Breast epithelium (tissue), 4 donors: ENCODE measurements at places on chromosomes 13 and 19.

GRCh38 chr13:37149380-37149779 lies 43.9 kb upstream of the CSNK1A1L start:
- no peak for DNase-seq

DNA sequence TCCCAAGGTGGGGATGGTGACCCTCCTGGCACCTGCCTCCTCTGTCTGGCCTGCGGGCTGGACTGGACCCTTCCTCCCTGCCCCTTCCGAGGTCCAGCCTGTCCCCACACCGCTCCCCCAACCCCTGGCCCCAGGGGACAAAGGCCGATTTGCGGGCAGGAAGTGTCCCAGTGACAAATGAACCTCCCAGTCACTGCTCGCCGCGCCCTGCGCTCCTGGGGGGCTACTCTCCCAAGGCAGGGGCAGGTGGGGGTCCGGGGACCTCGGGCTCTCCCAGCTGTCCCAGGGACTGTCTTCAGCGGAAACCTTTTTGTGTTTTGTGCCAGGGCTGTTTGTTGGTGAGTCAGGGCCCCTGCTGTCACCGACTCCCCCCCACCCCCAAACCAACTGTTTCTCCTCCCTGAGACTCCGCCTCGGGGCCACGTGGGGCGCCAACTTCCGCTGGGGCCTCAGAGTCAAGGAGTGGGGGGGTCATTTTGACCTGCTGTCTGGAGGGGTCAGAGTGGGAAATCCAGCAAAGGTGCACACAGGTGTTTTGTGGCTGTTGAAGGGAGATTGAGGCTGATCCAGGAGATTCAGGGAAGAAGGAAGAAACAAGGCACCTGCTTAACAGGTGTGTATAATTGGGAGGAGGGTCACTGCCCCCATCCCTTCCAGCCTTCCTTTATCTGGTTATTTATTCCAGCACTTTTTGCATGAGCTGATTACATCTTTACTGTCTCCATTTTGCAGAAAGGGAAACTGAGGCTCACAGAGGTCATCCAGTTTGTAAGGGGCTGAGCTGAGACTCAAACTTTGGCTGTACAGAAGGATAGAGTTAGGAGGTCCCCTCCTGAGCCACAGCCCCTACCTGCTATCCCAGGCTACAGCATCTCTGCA lies 831 bp downstream of the PGPEP1 start:
- DNase-seq = peak; percentile 41

GRCh38 chr13:71712988-71713653 lies 153.9 kb downstream of the DACH1 start:
- no peak for DNase-seq

DNA sequence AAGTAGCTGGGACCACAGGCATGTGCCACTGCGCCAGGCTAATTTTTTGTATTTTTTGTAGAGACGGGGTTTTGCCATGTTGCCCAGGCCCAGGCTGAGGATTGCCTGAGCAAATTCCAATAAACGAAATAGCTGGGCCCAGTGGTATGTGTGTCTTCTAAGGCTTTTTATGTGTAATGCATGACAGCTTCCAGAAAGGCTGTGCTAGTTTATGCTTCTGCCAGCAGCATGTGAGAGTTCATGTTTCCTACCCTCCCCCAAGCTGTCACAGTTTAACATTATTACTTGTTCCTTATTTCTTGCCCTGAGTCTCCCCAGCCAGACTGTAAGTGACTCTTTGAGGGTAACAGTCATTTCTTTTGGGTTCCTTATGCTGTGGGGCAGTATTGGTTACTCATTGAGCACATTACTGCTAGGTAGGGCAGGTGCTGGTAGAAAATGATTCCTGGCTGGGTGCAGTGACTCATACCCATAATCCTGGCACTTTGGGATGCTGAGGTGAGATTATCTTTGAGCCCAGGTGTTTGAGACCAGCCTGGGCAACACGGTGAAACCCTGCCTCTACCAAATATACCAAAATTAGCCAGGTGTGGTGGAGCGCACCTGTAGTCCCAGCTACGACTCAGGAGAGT lies 13.6 kb downstream of the GPATCH1 start:
- DNase-seq = no peak

DNA sequence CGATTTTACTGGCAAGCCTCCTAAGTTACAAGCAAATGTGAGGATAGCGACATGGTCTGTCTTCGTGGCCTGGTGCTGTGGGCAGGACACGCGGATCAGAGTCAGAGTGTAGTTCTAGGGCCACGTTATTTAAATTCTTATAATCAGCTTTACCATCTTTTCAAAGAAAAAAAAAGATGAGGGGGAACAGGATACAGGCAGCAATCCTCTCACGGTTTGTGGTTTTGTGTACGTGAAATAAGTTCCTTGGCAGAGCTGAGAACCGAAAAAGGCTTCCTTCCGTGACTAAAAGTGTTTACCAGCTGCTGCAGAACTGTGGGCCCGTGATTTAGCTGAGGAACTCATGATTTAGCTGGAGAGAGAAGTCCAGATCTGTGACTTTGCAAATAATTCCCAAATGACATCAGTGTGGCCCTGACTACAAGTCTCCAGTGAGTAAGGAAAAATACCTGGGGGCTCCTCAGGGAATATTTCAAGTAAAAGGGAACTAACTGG lies 27.2 kb downstream of the RCBTB2 start:
- DNase-seq = no peak

GRCh38 chr19:15240515-15240914 lies 8.3 kb upstream of the EPHX3 start:
- no peak for DNase-seq

- no peak for DNase-seq
Measured at GRCh38 chr13:37598597-37598996, at the start of gene POSTN. Gene POSTN (minus strand): TSS chr13:37598768. CDS start chr13:37598726, 42 bp downstream.

- DNase-seq = no peak
Measured at GRCh38 chr19:49553451-49554271, 25.9 kb downstream of the RCN3 start.

DNA sequence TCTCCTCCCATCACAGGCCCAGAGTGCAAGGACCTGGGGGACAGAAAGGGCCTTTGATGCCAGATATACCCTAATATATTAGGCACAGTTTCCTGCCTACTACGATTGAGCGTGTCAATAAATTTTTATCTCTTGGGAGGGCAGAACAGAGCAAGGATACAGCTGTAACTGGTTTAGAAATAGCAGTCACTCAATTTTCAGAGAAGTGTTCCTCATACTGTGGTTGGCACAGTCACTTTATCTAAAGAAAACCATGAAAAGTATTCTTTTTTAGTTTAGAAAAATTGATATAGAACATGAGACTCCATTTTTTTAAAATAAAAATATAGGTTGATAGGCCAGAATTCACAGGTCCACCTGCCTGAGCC lies 460 bp upstream of the ZNF155 start:
- DNase-seq = no peak

DNA sequence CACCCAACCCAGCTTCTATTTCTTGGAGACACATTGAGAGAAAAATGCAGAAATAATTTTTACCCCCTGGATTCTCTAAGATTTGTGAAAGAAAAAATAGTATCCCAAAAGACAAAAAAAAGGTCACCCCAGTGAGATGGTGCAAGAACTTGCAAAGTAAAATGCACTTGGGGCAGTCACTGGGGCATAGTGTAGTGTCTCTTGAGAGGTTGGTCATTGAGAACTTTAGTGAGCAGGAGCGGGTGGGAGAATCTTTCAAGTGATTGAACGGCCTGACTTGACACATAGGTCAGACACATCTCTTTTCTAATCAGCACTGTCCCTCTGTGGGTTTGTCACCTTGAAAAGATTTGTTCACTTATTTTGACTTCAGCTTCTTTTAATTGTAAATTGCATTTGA lies 2.4 kb downstream of the ZNF85 start:
- DNase-seq = no peak

DNA sequence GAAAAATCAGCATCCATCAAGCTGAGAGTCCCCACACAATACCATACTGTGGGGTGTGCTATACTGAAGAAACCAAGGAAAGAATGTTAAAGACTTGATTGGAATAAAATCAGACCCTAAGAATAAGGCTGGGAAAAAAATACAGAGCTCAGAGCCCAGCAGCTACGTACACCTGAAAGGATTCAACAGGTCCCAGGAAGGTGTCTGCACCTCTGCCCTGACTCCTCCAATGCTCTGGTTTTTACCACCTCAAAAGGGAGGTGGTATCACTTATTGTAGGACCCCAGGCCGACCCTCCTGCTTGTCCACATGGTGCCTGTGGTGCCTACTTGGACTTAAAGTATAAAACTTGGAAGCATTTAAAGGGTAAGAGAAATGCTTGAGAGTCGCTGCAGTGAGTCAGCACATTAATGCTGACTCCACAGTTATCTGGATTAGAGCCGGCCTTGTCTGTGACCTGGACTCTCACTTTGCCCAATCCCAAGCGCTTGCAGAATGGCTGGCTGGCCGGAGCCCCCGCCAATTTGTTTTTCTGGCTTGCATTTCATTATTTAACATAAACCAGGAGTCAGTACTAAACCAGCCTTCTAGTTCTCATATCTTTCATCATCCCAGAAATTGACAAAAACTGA lies 110.1 kb downstream of the FGF14 start:
- no peak for DNase-seq

DNA sequence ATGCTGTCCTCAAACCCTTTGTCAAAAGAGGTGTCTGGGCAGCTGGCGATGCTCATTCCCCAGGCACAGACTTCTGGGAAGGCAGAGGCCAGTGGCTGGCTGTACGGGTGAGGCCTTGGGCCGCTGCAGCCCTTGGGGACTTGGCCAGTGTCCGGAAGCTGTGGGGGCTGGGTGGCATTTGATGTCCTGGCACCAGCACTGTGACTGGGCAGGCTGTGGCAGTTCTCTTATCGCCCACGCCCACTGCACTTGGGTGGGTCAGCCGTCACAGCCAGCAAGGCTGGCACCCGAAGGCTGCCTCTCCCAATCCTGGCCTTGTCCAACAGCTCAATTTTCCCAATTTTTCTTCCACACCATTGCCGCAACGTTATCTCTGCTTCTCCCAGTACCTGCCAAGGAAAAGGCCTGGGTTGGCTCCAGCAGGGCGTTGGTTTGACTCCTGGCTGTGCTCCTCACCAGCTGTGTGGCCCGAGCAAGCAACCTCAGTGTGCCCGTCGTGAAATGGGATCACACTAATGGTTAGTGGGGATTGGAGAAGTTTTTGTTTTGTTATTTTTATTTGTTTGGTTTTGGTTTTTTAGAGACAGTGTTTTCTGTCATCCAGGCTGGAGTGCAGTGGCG lies 12.7 kb upstream of the SLC44A2 start:
- no peak for DNase-seq

GRCh38 chr13:41144576-41144975 lies 12.0 kb upstream of the KBTBD6 start:
- no peak for DNase-seq

DNA sequence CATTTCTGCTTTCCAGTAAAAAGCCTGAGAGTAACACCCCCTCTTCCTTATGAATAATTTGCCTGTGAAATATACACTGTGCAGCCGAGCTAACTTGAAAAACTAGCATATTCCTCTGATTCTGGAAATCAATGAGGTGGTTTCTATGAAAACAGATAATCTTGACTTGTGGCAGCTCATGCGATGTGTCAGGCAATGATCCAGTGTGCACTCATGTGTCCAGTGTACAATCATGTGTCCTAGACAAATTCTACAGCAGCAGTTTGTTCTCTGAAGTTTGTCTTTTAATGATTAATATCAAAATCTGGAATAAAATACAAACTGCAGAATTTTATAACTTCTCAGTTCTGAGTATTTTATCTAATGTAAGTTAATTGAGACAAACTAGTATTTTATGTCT lies 2213.9 kb upstream of the PCDH20 start:
- no peak for DNase-seq

DNA sequence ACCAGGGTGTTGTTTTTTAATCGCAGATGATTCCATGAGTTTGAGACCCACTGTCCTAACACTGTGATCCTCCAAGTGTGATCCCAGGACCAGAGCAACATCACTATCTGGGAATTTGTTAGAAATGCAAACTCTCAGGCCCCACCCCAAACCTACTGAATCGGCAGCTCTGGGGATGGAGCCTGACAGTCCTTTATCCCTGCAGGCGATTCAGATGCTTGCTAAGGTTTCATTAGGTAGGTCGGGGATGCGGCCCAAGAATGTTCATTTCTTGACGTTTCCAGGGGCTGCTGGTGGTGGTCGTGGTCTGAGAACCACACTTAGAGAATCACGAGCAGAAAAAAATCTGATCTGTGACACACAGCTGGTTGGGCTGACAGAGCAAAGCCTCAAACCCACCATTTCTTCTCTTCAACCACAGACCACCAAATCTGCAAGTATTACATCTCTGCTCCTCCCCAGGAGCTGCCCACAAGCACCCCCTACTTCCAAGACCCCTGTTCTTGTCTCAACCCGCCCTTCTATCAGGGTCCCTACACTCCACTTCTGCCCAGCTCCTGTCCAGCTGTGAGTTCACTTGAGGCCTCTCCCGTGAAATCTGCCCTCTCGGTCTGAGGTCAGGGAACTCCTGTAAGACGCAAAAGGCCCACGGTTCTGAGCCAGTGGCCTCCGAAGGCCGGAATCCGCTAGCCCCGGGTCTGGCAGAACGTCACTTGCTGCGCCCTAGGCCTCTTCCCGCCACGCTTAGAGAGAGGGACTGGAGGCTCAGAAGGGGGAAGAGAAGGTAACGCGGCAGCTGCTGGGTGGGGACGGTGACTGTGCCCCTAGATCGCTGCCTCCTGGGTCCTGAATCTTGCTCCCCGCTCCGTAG lies 1.1 kb upstream of the FARP1 start:
- DNase-seq = no peak

- DNase-seq = no peak
Measured at GRCh38 chr13:30831515-30831914, 74.6 kb upstream of the MEDAG start.

- DNase-seq = peak; percentile 24
Measured at GRCh38 chr19:17794731-17795494, at the start of gene B3GNT3. Gene B3GNT3 (plus strand): TSS chr19:17795138. CDS start chr19:17807808, 12,670 bp downstream.

DNA sequence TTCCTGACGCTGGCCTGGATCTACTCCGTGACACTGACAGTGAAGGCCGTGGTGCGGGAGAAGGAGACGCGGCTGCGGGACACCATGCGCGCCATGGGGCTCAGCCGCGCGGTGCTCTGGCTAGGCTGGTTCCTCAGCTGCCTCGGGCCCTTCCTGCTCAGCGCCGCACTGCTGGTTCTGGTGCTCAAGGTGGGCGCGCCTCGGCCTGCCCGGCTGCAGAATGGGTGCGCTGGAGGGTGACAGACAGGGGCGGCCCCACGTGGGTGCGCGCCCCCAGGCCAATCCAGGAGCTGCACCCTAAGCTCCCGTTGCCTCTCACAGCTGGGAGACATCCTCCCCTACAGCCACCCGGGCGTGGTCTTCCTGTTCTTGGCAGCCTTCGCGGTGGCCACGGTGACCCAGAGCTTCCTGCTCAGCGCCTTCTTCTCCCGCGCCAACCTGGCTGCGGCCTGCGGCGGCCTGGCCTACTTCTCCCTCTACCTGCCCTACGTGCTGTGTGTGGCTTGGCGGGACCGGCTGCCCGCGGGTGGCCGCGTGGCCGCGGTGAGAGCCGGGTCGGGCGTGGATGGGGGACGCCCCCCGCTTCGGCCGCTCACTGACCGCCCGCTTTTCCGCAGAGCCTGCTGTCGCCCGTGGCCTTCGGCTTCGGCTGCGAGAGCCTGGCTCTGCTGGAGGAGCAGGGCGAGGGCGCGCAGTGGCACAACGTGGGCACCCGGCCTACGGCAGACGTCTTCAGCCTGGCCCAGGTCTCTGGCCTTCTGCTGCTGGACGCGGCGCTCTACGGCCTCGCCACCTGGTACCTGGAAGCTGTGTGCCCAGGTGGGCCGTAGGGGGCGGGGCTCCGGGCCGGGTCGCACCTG lies 7.2 kb downstream of the ABCA7 start:
- DNase-seq = no peak
